Naive thymus-derived CD8-positive, alpha-beta T cell (primary cell): ENCODE measurements at places on chromosomes 7 and 10.

DNA sequence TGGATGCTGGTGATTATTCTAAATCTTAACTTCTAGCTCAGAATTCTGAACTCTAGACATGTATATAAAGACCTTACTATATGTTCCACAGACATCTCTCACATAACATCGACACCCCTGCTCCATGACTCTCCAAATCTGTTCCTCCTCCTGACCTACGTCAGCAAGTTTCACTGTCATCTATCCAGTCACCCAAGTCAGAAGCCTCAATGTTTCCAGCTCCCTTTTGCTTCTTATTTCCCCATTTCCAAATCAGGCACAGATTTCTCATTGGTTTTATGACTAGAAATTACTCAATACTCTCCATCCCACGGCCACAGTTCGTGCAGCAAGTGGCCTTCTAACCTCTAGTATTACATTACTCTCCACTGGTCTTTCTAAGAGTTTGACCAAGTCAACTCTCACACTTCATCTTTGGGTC lies 28.5 kb downstream of the EPC1 start:
- DNase-seq = no peak

- DNase-seq = no peak
These were observed 113.4 kb downstream of the PLPP4 start for GRCh38 chr10:120570418-120570817.

DNA sequence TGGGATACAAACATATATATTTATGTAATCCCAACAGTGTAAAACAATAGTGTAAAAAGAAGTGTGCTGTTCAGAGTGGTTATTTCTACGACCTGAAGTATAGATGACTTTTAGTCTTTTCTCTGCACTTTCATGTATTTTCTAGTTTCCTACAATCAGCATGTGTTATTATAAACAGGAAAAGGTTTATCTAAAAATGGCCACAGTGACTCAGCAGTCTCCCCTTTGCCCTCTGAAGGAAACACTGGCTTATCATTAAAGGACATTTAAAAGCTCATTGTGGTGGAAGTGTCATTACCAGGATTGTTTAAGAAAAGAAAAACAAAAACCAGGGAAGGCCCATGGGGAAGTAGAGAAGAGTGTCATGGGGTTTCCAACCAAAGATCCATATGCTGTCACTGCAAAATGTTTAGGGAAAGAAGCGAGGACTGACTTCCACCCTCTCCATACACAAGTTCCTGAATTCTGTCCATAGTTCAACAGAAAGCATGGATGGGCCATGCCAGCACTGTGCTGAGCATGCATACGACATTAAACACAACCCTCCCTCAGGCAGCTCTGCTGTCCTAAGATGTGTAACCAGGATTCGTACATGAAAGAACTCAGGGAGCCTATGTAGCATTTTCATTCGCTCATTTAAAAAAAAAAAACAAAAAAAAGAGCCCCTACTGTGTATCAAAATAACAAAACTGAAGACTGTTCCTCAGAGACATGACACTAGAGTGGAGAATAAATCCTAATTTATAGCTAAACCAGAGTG lies 10.2 kb downstream of the CYREN start:
- no peak for DNase-seq

GRCh38 chr7:19327018-19327417 lies 181.8 kb upstream of the FERD3L start:
- no peak for DNase-seq

DNA sequence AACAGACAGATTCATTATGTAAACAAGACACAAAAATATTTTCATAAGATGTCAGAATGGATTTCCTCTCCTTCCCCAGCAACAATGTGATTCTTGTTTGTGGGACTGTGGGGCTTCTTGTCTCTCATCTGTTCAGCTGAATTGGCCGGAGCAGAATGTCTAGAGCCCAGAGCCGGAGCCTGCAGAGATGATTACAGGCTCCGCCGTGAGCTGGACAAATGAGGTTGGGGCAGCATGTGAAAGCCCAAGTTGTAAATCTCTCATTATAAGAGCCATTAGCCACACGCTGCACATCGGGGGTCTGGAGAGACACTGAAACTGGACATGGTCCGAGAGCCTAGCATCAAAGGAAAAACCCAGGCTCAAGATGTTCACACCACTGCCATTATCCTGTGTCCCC lies 137.0 kb upstream of the ADAM12 start:
- no peak for DNase-seq

DNA sequence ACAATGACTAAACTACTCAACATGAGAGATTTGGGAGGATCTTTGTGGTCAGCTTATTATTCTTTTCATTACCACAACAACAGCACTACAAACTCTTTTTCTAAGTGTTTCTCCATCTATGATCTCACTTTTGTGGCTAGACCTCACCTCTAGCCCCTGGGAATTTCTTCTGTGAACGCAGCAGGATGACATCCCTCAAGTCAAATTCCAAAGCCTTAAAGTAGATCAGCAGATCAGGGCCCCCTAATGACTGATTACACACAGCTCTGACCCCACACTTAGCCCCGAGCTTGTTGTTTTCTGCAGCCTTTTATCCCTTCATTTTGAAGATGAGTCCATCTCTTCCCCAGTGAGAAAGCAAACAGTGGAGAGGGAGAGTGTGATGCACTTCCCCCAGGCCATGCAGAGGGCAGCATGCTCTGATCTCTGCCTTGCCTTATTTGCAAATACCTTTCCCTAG lies 27.3 kb downstream of the TFAM start:
- DNase-seq = no peak

GRCh38 chr10:122713091-122713885 lies 13.6 kb upstream of the C10orf120 start:
- DNase-seq = no peak

GRCh38 chr7:86760236-86760635 lies 116.5 kb downstream of the GRM3 start:
- no peak for DNase-seq

GRCh38 chr7:104442481-104442880 lies 114.1 kb downstream of the LHFPL3 start:
- no peak for DNase-seq

DNA sequence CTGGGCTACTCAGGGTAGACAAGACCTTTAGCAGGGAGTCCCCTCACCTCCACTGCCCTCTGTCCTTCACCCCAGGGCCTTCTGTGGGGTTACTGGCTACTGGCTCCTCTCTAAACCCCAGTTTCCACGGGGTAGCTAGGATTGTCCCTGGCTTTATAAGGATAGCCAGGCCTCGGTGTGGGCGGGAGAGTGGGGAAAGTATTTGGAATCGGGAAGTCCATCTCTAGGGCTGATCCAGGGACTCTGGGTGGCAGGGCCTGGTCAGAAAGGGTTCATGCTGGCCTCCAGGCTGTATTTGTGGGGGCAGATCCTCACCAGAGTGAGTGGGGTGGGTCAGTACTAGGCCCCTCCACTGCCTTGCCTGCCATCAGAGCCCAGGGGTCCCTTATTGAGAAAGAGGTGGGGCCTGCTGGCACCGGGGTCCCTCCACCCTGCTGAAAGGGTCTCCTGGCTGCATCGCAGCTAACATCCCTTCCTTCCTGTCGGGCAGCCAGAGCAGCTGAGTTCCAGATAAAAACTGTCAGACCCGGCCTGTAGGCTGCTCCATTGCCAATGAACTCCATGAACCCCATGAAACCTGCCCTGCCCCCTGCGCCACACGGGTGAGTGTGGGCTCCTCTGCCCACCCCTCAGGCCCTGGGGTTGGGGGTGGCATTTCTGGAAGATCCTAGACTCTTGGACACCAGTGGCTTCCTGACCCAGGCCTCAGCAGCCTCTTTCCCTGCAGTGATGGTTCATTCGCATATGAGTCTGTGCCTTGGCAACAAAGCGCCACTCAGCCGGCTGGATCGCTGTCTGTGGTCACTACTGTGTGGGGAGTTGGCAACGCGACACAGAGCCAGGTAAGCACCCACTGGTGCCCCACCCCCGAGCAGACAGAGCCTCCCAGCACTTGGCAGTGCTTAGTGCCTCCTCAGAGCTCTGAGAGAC lies 7.3 kb downstream of the ZMIZ2 start:
- DNase-seq = no peak

- no peak for DNase-seq
These were observed 1.8 kb downstream of the PSMG3 start for GRCh38 chr7:1567896-1568510.

GRCh38 chr7:41491308-41491707 lies 211.6 kb downstream of the INHBA start:
- no peak for DNase-seq

DNA sequence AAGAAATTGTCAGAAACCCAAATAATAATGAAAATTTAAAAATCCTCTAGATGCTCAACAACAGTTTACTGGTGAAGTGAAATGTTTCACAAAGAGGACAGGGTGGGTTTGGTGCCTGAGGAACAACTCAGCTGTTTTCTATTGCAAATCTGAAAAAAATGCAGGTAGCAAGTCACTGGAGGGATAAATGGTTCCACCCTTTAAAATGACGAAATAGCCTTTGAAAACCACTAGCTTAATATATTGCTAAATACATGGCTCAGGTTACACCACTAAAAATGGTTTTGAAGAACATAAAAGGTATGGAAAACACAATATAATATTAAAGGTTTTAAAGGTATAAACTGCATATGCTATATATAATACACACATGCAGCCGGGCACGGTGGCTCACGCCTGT lies 69.5 kb downstream of the LMBR1 start:
- DNase-seq = no peak

DNA sequence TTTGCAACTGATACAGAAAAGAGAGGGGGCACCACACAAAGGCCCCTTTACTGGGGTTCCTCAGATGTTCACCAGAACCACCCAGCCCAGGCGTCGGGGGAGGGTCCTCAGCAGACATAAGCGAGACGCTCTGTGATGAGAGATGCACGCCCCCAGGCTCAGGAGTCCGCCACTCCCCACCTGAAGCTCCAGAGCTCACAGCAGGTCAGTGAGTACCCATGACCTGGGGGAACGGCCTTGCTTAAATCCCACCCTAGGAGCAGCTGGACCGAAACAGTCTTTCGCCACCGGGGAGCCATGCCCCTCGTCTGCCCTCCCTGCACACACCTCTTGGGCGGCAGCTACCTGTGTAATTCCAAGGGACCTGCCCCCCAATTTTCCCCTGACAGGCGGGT lies 2.8 kb downstream of the CRYGN start:
- no peak for DNase-seq

GRCh38 chr10:29064680-29065079 lies 224.2 kb upstream of the LYZL1 start:
- no peak for DNase-seq

- DNase-seq = no peak
These were observed 186.1 kb downstream of the WDR37 start for GRCh38 chr10:1241973-1242935.

- DNase-seq = no peak
These were observed 82.9 kb upstream of the NAMPT start for GRCh38 chr7:106367664-106368063.
